ENCODE measurements at places on chromosomes 16 and 17. TPM values are rescaled to one million over a fixed set of nuclear protein-coding genes. Genes with fewer than 3 reads are reported as not detected.

DNA sequence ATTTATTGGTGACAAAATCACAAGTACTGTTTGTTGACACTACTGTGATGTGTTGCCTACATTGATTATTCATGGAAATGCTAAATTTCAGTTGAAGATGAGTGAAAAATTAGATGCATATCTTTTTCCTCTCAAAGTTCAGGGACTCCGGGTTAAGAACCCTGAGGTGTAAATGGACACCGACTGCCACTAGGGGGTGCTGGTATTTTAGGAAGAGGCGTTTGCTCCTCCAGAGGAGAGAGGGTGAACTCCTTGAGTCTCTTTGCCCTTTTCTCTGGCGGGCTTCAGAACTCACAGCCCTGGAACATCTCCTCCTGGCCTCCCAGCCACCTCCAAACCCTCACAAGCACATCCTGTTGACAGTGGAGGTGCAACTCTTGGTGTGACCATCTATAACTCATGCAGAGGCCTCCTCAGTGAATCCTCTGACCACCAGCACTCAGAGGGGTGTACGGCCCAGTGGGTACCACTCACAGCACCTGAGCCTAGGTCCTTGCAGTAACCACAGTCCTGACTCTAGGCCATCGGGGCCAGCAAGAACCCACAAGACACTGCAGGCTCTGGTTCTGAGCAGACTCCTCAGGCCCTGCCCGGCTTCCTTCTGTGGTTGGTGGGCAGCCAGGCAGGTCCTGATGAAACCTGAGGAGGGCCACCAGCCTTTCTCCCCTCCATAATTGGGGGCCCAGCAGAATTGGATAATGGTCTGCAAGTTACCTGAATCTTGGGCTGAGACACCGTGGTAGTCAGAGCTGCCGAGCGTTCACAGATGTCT, 26.2 kb upstream of the PIK3R5 start:
- peak; percentile 74 for DNase-seq

- DNase-seq: no peak
Measured at GRCh38 chr16:14289692-14290340, 218.7 kb downstream of the MRTFB start.

GRCh38 chr17:45227101-45227925, 5.6 kb downstream of the FMNL1 start:
- DNase-seq: peak; percentile 67

- DNase-seq: no peak
Measured at GRCh38 chr17:56973520-56973919, 4.4 kb upstream of the SCPEP1 start.

DNA sequence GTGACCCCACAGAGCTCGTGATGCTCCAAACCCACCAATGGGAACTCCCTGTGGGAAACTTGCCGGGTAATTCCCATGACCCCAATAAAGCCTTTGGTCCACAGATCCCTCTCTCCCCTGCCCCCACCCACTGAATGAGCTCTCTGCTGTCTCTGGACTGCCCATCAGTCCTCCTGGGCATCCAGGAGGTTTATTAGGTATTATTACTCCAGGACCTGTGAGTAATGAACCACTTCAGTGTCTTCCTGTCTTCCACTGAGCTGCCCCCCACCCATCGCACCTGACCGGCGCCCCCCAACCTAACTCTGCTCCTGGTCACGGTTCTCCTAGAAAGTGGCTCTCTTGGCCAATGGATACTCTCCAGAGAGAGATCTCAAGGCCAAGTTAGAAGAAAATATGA, 28.7 kb upstream of the DNAH17 start:
- DNase-seq: no peak

GRCh38 chr17:78808163-78808562, 26.1 kb upstream of the CYTH1 start:
- no peak for DNase-seq

DNA sequence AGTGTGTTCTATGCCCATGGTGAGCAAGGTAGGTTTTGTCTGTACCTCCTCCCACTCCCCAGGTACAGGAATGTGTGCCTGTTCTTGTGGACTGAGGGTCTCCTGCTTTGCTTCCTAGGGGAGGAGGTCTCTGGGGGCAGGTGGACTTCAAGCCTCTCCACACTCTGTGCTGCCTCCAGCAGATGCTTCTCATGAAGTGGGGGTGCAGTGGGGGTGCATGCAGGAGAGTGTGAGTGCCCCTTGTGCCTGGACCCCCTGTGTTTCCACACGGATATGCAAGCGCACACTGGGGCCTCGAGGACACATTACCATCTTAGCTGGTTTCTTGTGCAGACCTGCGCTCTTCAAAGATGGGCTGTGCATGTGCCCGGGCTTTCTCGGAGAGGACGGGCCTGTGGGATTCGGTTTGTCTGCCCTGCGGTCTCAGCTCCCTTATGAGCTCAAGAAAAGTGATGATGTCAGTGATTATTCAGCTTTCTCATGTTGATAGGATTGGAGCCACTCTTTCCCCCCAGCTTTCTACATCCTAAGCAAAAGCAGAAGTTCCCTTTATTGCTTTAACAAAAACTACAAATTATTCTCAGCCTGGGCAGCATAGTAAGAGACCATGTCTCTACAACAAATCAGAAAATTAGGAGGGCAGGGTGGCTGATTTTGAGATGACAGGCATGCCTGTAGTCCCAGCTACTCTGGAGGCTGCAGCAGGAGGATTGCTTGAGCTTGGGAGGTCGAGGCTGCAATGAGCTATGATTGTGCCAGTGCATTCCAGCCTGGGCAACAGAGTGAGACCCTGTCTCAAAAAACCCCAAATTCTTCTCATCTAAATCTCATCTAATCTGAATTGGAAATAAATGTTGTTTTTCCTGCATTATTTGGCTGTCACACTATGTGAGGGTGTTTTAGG, 86.8 kb downstream of the RPTOR start:
- no peak for DNase-seq

- DNase-seq: no peak
Measured at GRCh38 chr17:50583641-50584040, 23.1 kb downstream of the CACNA1G start.

DNA sequence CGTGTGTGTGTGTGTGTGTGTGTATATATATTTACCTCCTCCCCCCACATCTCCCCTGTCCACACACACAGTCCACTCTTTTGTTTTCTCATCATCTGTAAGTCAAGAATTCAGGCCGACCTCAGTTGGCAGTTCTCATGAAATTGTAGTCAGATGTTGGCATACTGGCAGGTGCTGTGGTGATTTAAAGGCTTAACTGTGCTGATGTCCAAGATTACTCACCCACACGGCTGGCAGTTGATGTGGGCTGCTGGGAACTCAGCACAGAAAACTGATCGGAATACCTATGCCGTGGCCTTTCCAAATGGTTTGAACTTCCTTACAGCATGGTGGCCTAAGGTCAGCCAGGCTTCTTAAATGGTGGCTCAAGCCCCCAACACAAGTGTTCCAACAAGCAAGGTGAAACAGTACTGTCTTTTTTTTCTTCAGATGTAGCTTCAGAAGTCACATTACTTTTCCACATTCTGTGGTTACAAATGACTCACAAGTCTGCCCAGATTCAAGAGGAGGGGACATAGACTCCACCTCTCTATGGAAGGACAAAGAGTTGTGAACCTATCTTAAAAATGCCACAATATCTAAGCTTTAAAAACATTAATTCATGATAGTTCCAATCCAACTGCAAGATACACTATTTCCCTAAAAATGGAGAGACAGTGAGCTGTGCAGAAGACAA, 198.5 kb upstream of the HS3ST4 start:
- DNase-seq: no peak

- DNase-seq: no peak
Measured at GRCh38 chr17:37743612-37743874, 1.3 kb downstream of the HNF1B start.

- peak; percentile 84 for DNase-seq
Measured at GRCh38 chr17:82551779-82552457, 32.4 kb downstream of the FOXK2 start.

- no peak for DNase-seq
Measured at GRCh38 chr16:9308356-9308801, 216.9 kb downstream of the HAPSTR1 start.

DNA sequence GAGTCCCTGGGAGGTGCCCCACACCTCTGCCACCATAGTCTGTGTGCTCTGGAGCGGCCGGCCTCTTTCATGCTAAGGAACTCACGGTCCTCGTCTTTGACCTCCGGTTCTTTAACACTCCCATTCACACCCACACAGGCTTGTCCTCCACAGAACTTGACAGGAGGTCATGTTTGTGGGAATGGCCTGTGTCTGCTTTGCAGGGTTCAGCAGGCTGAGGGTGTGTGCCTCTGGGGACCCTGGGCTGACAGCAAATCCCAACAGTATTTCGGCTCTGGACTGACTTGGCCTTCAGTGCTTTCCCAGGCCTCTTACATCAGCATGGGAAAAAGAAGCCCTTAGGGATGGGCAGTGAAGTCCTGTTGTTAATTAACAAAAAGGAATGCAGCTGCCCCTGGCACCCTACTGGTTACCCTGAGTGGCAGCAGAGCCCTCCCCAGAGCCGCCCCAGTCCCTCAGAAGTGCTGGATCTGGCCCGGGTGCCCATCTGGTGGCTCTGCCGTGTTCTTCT, 35.4 kb upstream of the ADORA2B start:
- DNase-seq: no peak

DNA sequence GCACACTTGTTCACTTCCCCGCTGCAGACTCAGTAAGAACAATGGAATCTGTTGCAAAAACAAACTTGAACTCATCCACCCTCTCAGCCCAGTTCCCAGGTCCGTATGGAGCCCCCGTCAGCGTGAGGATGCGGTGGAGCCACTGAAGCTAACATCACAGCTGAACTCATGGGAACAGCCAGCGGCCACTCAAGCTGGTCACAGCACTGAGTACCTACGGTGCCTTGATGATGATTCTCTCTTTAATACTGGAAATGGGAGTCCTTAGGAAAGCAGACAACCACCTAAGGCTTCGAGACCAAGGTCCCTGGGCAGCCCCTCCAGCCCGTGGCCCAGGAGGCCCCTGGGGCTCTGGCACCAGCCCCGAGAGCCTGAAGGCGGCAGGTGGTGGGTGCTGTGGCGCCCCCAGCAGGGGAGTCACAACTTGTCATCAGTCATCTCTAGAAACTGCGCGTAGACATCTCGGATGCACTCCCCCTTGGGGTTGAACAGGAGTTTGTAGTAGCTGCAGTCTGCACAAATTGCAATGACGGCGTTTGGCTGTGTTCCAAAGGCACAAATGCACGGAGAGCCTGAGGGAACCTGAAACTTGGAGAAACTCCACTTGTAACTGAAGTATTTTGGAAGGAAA, 31.0 kb upstream of the RHOT1 start:
- peak; percentile 72 for DNase-seq

- DNase-seq: no peak
Measured at GRCh38 chr16:84331998-84332780, 36.1 kb upstream of the ATP2C2 start.

DNA sequence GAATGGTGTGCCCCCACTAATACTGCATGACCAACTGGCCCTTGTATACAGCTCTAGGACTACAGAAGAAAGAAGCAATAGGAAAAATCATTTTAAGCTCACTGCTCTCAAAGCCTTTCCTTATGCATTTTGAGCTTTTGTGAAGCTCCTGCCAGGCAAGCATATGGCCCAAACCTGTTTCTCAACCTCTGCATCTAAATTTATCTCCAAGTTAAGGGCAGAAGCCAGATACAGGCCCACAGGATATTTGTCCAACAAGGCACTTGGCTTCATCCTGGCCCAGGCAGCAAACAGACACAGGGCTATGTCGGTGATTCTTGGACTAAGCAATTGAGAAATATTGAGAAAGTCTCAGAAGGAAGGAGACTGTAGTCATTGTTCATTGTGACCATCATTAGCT, 43.9 kb downstream of the CCT6B start:
- DNase-seq: no peak

- DNase-seq: no peak
Measured at GRCh38 chr16:87945351-87946042, 5.7 kb upstream of the BANP start.

DNA sequence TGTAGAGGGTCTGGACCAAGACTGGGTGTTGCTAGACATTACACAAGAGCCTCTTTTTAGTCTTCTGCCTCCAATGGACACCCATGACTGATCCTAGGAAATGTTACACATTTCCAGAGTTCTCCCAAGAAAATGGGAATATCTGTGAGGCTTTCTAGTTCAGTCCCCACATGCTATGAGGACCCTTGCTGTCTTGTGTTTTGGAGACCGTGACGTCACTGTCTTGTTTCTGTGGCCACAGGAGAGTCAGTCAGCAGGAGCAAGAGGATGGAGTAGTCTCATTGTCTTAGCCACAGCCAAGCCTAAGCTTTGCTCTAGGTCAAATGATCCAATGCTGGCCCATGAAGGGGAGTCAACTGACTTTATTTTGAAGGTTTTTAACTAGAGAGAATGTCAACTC, 820.1 kb upstream of the RBFOX1 start:
- DNase-seq: no peak

DNA sequence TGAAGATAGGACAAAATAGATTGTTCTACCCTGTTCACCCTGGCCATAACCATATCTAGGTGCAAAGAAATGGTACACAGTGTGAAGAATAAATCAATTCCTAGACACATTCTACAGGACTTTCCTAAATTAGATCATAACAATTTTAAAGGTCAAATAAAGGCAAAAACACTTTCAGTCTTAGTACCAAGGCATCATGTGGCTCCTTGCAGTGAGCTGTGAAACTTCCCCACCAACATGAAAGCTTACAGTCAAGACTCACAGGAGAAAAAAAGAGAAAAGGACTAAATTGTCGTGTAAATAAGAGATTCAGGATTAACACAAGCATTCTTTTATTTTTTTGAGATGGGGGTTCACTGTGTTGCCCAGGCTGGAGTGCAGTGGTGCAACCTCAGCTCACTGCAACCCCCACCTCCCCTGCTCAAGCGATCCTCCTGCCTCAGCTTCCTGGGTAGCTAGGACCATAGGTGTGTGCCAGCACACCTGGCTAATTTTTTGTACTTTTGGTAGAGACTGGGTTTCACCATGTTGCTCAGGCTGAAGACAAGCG, 14.2 kb downstream of the NSMCE1 start:
- DNase-seq: peak; percentile 40

DNA sequence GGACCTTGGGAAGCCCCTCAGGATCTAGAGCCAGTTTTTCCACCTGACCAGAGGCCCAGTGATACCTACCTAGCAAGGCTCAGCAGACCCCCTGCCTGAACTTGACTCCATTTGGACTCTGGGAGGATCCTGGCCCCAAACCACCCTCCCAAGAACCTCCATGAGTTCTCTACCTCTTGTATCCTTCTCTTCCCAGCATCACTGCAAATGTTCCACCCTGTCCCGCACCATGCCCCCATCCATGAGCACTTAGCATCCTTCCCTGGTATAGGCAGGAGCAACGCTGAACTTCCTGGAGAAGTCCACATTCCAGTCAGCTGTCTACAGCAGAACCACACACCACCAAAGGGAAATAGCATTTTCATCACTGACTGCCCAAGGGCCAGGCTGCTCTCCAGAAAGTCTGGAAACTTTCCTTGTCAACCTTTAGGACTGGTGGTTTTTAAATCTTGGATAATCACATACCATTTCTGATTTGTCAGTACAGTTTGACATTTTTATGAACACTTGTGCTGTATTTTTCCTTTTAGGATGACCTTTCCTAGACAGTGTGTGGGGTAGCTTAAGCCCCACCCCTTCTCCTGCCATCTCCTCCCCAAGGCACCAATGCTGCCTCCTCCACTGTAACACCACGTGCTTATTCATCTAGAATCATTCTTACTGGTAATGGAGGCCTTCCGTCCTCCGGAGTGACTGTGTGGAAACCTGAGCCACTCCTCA, 13.9 kb downstream of the EIF4A3 start:
- DNase-seq: peak; percentile 31

The ARHGDIG gene
- total RNA-seq: not detected

The PIRT gene
- total RNA-seq: not detected

The MFAP4 gene
- total RNA-seq: not detected

The CCL4L2 gene
- 56.5 TPM for total RNA-seq

The KRT40 gene
- not detected for total RNA-seq

The KRTAP1-1 gene
- total RNA-seq: not detected

The ASB16 gene
- total RNA-seq: not detected

The FTO gene
- total RNA-seq: 57.7 TPM
